ENCODE measurements at places on chromosomes 16 and 17.

DNA sequence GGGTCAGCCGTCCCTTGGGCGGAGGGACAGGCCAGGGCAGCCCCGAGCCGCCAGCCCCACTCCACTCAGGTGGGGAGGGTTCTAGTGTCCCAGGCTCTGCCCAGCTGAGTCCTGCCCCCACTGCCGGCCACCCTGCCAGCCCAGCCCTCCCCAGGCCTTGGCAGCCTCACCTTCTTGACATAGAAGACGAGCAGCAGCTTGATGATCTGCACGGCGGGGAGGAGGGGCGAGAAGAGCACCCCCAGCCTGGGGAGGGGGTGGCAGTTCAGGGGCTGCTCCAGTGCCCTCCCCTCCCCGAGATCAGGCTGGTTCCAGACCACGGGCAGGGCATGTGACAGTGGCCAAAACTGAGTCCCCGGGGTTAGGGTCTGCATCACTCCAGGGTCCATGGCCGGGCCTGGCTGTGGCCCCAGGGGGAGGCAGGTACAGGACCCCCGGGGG lies 9.7 kb downstream of the TMC6 start:
- no peak for DNase-seq

DNA sequence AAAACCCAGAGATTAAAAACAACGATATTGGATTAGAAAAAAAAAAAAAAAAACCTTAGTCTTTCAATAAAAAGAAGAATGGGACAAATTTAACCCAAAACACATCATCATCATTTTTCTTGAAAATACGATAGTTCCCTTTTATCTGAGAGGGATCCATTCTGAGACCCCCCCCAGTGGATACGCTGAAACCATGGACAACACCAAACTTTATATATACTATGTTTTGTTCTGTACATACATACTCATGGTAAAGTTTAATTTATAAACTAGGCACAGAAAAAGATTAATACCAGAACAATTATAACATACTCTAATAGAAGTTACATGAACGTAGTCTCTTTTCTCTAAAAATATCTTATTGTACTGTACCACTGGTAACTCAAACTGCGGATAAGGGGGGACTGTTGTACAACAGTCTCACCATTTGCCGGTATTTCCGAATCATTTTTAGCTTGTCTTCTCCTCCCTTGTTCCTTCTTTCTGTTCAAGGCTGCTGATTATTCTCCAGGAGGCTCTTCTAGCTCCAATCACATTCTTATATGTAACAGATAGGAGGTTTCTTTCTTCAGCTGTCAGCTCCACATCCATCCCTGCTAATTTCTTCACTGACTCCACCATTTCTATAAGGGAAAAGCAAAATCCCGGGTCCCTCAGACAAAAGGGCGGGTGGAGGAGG lies 37.0 kb downstream of the RNF135 start:
- no peak for DNase-seq

DNA sequence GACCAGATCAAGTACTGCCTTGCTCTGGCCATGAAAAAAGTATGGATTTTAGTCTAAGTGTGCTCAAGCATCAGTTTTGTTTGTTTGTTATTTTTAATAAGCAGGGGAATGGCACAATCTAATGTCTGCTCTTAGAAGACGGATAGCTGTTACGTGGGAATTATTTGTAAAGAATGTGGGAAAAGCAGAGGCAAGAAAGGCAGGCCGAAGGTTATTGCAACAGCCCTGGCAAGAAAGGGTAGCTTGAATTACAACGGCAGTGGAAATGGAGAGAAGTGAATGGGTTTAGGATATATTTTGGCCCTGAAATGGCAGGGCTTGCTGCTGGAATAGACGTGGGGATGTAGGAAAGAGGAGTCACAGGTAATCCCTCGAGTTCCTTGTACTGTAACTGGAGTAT lies 987 bp upstream of the HASPIN start:
- DNase-seq: no peak

- peak; percentile 3 for DNase-seq
These were observed 3.8 kb upstream of the RNF157 start for GRCh38 chr17:76243826-76244679.

Data from stimulated activated CD8-positive, alpha-beta memory T cell treated with anti-CD3 and anti-CD28 coated beads, Interleukin-4, amount 100 ng/mL, for 48 hours (primary cell).